ENCODE measurements at places on chromosomes 4 and X.

DNA sequence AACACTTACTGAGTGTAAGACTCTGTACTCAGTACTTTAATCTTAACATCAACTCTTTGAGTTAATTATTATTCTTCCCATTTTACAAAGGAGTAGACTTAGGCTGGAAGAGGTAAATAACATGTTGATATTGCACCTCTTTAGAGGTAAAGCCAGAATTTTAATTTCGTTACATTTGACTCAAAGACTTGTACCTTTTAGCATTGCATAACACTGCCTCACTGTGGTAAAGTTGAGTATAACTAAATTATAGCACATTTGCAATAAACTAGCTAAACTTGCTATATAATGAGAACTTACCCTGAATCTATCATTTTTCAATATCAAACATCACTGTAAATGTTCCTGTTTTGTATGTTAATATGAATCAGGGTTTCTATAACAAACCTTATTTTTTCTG is 218.5 kb downstream of the PRR32 start:
- no peak for DNase-seq

DNA sequence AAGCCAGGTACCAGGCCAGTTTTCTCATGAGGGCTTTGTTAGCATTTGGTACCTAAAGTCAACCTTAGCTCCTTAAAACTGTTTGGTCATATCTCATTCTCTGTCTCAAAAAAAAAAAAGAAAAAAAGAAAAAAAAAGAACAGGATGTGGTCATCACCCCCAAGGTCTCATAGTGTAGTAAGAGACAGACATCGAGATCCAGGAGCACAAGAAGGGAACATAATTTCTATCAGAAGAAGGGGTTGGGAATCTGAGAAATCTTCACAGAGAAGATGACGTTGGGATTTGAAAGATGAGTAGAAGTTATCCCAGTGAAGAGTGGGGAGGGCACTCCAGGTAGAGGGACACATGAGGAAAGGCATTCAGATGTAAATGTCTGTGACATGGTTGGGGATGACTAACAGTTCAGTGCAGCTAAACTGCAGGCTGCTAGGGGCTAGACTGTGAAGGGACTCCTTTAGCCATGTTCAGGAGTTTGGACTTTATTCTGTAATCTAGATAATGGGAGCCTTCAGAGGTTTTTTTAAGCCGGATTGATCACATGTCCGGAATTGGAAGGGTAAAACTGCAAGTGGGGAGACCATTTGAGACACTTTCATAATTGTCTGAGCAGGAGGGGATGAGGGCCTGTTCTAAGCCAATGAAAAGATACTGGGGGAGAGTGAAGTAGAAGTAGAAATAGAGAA is 26.9 kb upstream of the GJB1 start:
- DNase-seq, result no peak

GRCh38 chr4:40886931-40887763 is 137.4 kb downstream of the NSUN7 start:
- DNase-seq, result no peak

DNA sequence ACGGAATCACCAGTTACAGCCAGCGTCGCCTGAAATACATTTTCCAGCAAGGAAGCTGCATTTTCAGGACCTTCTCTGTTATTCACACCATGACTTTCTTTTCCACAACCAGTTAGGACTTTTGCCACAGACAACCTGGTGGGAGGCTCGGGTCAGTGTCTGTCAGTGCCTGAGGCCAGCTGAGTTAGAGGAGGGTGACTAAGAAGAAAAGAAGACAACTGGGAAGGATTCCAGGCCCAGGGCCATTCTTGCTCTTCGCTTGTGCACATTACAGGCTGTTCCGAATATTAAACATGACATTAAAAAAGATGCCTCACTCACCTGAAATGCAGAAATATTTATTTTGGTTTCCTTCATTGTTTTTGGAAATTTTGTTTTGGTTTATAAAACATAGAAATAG is 21.4 kb upstream of the CENPU start:
- DNase-seq, result no peak

GRCh38 chrX:39425124-39425806 is 624.0 kb downstream of the MID1IP1 start:
- no peak for DNase-seq

GRCh38 chr4:183182873-183183725 is 84.0 kb downstream of the WWC2 start:
- no peak for DNase-seq

DNA sequence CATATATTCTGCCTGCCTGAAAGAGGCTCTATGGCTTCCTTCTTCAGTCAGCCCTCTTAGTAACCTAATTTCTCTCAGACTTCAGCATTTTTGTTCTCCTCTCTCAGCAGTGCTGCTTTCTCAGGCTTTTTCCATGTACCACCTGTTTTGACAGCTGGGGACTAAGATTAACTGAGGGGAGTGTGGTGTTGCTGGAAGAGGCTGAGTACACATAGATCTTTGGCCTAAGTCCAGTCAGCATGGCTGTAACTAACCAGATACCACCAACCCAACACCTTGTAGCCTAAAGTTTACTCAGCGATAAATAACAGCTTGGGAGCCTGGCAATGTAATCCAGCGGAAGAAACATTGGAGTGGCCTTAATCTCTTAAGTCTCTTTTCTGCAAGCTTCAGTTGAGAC is 85.5 kb downstream of the RTL3 start:
- no peak for DNase-seq

- DNase-seq, result no peak
Observed at GRCh38 chr4:4729206-4729605, 130.3 kb upstream of the MSX1 start.

- DNase-seq, result no peak
Observed at GRCh38 chr4:163697121-163697520, 202.6 kb downstream of the TMA16 start.

GRCh38 chr4:74543231-74543781 is 98.4 kb downstream of the AREG start:
- no peak for DNase-seq

- DNase-seq, result no peak
Observed at GRCh38 chr4:76991161-76991660, 41.7 kb downstream of the SEPTIN11 start.

All from stimulated activated CD4-positive, alpha-beta T cell treated with anti-CD3 and anti-CD28 coated beads, Interleukin-4, amount 100 ng/mL, for 48 hours (primary cell).